ENCODE measurements at places on chromosomes 13 and 19.

DNA sequence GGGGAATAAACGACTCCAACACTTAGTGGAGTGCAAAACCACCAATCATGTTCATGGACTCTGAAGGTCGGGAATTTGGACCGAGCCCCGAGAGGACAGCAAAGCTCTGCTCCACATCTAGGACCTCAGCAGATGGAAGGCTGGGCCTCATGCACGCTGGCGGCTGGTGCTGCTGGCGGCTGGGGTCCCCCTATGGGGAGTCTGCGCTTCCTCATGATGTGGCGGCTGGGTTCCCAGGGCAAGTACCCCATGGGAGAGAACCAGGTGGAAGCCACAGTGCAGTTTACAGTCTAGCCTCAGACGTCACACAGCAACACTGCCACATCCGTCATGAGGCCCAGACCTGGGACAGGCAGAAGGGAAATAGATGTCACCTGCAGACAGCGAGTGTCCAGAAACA, 13.2 kb downstream of the PEPD start:
- DNase-seq = no peak

DNA sequence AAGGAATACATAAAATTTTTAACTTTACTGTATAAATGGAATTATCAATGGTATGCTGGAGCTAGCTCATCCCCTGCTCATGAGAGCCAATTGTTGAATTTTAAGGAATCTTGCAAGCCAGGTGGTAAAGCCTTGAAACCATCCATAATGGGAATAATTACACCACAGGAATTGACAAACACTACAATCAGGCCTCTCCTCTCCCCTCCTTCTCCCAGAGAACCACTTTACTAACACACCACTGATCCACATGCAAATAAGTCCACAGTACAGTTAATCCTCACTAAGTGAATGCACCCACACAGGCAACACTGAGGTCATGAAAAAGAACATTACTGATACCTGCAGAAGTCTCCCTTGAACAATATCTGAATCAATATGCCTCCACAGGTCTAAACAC, 140.5 kb downstream of the KLF12 start:
- DNase-seq = no peak

DNA sequence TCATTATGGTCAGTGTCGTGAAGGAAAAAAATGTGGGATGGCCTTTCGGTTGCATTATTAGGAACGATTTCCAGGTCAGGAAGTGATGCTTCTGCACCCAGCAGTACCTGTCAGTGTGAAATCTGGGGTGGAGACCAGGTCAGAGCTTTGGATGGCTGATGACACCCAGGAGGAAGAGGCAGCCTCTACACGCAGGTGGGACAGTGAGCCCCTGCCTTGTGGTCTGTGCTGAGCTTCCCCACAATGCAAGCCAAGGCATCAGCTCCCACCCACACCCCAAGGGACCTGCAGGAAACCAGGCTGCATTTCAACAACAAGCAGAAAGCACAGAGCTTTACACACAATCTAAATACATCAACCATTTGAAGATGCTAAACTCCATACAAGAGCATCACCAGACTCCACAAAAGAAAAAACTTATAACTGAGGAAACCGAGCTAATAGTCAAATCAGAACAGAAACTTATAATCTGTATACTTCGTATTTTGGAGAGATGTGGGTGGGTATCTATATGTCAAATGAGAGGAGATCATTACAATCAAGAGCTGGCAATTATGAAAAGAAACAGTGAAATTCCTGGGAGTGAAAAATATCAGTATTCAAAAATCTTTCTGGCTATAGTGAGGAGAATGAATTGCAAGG, 130.1 kb downstream of the ZDHHC20 start:
- no peak for DNase-seq

DNA sequence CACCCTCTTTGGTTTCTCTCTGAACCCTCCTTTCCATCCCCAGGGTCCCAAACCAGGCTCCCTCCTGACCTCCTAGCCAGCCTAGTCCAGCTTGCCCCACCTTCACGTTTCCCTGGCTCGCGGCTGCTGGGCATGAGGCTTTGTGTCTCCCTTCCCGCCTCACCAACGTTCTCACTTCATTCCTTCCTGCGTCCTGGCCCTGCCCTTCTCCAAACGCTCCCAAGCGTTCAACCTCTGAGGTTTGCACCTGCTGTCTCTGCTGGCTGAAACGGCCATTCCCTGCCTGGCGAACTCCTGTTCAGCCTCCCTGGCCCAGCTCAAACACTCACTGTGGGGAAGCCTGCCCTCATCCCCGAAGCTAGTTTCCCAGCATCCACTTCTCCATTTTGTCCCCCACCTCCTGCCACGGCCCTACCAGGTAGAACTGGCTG, 12.4 kb downstream of the EPS8L1 start:
- no peak for DNase-seq

DNA sequence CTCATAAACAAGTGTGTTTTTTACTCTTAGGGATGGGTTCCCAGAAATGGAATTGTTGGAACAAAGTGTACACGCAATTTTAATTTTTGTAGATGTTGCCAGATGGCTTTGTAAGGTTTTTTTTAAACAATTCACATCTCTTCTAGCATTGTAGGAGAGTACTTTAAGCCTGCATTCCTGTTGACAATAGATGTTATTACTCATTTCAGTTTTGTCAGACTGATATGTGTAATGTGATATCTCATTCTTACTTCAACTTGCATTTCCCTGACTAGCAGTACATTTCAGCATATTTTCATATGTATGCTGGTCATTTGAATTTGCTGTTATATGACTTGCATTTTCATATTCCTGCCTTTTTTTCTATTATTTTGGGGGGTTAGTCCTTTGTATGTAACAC, 186.6 kb upstream of the SLITRK6 start:
- DNase-seq = peak; percentile 38

GRCh38 chr19:18861235-18861634, 29.5 kb downstream of the UPF1 start:
- no peak for DNase-seq

GRCh38 chr19:461721-462551, 1.1 kb upstream of the SHC2 start:
- DNase-seq = no peak

DNA sequence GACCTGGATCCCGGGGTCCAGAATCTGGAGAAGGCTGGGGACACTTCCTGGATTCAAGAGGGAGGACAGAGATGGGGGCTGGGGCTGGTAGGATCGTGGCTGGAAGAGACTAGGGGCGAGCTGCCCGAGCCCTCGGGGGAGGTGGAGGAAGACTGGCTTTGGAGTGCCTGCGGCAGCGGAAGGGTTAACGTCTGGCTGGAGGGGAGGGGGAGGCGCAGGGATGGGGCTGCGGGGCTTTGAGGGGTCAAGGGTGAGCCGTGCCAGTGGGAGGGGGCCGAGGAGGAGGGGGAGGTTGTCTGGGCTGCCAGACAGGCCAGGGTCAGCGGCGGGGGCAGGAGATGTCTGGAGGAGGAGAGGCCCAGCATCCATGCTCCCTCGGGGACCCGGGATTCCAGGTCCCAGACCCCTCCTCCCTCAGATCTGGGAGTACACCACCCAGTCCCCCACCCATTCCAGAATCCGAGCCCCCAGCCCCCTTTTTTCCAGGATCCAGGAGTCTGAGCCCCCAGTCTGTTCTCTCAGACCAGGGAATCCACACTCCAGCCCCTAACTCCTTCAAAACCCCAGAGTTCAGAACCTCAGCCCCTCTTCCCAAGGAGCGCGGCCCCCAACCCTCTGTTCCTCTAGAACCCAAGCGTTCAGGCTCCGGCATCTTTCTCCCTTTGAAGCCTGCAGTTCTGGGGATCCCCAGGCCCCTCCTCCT, 3.2 kb upstream of the SPACA6 start:
- DNase-seq = peak; percentile 48

GRCh38 chr19:12485571-12485970, 955 bp upstream of the ZNF709 start:
- DNase-seq = no peak

GRCh38 chr19:46226438-46226973, 3.0 kb upstream of the IGFL1 start:
- DNase-seq = no peak

- no peak for DNase-seq
These were observed 511.6 kb upstream of the ARGLU1 start for GRCh38 chr13:107079423-107080049.

DNA sequence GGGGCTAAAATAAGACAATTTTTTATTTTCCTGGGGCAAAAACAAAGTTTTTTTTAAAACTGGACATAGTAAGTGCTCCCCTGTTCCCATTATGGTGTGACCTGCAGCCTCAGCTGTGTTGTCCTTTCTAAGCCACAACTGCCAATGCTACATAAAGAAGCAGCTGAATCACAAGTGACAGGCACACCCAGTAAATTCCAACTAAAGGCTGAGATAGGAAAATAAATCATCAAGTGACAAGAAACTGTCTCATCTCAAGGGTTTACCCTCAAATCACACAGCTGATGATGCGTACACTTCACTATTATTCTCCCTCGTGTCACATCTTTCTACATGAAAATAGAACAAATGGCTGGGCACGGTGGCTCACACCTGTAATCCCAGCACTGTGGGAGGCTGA, 28.7 kb downstream of the STK24 start:
- no peak for DNase-seq

- peak; percentile 12 for DNase-seq
These were observed 41.4 kb downstream of the DEDD2 start for GRCh38 chr19:42175952-42176648.

DNA sequence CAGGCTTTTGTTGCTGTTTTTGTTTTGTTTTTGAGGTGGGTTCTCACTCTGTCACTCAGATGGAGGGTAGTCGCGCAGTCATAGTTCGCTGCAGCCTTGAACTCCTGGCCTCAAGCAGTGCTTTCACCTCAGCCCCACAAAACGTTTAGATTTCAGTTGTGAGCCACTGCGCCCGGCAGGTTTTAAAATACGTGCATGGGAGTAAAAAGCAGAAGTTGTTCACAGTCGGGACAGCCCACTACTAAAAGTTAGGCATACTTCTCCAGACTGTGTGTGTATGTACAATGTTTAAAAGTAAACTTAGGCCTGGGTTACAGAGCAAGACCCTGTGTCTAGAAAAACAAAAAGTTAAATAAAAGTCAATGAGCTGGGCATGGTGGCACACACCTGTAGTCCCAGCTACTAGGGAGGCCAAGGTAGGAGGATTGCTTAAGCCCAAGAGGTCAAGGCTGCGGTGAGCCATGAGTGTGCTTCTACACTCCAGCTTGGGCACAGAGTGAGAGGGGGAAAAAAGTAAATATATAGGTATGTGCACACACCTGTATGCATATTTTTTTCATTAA, 6.1 kb downstream of the SAFB start:
- DNase-seq = no peak

GRCh38 chr19:3224346-3225168, at the start of gene CELF5:
TSS of gene CELF5 (plus strand) at chr19:3224661. CDS start at chr19:3224740, 79 bp downstream.
- peak; percentile 25 for DNase-seq

GRCh38 chr13:84130495-84131114, 248.3 kb upstream of the SLITRK1 start:
- no peak for DNase-seq

GRCh38 chr13:51673165-51673564, 88.9 kb downstream of the WDFY2 start:
- DNase-seq = no peak

- DNase-seq = no peak
These were observed 43.8 kb downstream of the ZNRF4 start for GRCh38 chr19:5498830-5499550.

GRCh38 chr13:36163286-36163685, 32.1 kb upstream of the DCLK1 start:
- DNase-seq = peak; percentile 13

- DNase-seq = no peak
These were observed 591 bp downstream of the DOHH start for GRCh38 chr19:3499738-3500428.

- DNase-seq = peak; percentile 77
These were observed 36.9 kb downstream of the POLR1D start for GRCh38 chr13:27658546-27658945.

- no peak for DNase-seq
These were observed 24.2 kb downstream of the PCDH20 start for GRCh38 chr13:61391426-61391825.

DNA sequence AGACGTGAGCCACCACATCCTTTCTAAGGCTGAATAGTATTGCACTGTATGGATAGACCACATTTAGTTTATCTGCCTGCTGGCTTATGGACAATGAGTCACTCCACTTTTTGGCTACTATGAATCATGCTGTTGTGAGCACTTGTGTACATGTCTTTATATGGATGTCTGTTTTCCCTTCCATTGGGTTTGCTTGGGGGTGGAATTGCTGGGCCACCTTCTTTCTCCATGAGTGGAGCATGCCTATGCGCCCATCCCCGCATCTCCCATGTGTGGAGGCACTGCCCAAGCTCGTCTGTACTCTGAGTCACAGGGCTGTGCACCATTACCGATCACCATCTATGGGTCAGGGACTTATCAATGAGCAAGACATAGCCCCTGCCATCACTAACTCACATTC, 127.2 kb upstream of the GJB6 start:
- peak; percentile 99 for DNase-seq

DNA sequence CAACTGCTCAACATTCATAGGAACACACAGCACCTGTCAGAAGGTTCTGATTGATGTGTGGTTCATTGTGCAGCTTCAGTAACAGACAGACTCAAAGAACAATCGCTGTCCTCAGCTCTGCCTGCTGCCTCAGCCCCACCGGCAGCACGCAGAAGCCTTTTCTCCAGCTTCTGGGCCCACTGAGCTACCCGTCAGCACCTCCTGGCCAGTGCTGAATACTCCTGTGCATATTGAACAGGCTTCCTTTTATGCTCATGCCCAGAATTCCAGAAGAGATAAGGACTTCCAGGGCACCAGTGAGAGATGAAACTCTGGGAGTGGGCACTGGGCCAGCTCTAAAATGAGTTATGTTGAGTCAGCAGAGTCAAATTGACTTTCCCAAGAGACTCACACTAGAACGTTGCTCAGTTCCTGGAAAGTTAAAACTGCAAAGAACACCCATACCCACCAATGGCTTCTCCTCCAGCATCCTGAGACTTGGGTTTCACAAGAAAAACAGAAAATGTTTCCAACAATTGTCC, 119.3 kb downstream of the COL4A1 start:
- DNase-seq = peak; percentile 76

DNA sequence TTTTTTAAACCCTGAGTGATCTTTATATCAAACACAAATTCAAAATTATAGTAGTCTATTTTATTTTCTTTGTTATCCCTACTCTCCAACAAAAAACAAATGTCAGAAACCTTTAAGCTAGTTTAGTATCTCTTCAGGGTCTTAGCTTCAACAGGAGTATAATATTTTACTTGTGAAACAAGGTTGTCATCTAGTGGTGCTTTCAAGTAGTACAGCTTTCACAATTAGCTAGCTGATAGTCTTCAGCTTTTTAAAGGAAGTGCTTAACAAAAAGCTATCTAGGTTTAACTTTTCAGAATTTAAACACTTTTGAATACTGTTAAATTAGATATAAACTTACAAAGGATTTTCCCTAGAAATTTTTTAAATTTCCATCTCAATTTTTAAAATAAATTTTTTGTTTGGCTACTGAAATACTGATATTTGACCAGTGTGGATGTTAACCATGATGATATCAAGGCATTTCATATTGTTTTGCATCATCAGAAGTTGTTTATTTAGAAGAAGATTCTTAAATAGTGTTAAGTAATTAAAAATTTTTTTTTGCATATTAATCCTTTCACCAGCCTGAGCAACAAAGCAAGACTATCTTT, 34.2 kb downstream of the TDRD3 start:
- peak; percentile 62 for DNase-seq

Data from fibroblast of upper back skin (primary cell).